CD4-positive, alpha-beta T cell treated with Interleukin-6 at 100 ng/mL for 8 hours (primary cell): ENCODE measurements at places on chromosomes 11 and 22.

DNA sequence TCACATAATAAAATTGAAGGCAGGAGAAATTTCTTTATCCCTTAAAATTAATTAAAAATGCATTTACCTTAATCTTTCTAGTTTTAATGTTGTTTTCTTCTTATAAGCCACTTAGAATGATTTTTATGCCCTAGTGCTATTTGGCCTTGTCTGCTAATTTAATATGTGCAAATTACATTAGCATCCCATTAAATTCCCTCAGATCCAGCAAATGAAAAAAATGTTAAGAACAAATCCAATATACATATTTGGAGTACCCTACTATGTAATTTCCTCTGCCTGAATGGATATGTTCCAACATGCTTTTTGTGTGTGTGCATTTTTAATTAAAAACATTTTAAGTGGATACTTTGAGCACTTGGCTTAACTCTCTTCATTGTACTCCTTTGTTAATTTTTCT is 56.9 kb downstream of the TNRC6B start:
- DNase-seq = no peak

GRCh38 chr11:89201138-89201537 is 23.5 kb downstream of the TYR start:
- DNase-seq = no peak

GRCh38 chr11:14424096-14424495 is 65.1 kb upstream of the RRAS2 start:
- no peak for DNase-seq

- DNase-seq = no peak
These were observed 17.1 kb upstream of the CCDC90B start for GRCh38 chr11:83303316-83303715.

- DNase-seq = no peak
These were observed 785 bp downstream of the IGSF9B start for GRCh38 chr11:133955945-133956421.

GRCh38 chr11:2209900-2210321 is 38.3 kb upstream of the TH start:
- no peak for DNase-seq

- no peak for DNase-seq
These were observed 93.8 kb upstream of the BMAL1 start for GRCh38 chr11:13183826-13184196.
